ENCODE measurements at places on chromosomes 16 and 17.
A peak's percentile ranks its signal among the peaks of the same experiment; 100 is the strongest.

GRCh38 chr17:54261465-54261864 lies 438.7 kb downstream of the KIF2B start:
- no peaks in the 10 kb centered on the region for H3K36me3 ChIP-seq
- no peak overlapping the region for H3K27ac ChIP-seq
- no peaks in the 10 kb centered on the region for H3K4me1 ChIP-seq
- no peaks in the 10 kb centered on the region for H3K27me3 ChIP-seq

- peaks cover 4% of the 10 kb centered on the region for H3K27me3 ChIP-seq
- peaks cover 19% of the 10 kb centered on the region for H3K4me1 ChIP-seq
Measured at GRCh38 chr17:77281904-77282367, 141.2 kb downstream of the SEC14L1 start.

DNA sequence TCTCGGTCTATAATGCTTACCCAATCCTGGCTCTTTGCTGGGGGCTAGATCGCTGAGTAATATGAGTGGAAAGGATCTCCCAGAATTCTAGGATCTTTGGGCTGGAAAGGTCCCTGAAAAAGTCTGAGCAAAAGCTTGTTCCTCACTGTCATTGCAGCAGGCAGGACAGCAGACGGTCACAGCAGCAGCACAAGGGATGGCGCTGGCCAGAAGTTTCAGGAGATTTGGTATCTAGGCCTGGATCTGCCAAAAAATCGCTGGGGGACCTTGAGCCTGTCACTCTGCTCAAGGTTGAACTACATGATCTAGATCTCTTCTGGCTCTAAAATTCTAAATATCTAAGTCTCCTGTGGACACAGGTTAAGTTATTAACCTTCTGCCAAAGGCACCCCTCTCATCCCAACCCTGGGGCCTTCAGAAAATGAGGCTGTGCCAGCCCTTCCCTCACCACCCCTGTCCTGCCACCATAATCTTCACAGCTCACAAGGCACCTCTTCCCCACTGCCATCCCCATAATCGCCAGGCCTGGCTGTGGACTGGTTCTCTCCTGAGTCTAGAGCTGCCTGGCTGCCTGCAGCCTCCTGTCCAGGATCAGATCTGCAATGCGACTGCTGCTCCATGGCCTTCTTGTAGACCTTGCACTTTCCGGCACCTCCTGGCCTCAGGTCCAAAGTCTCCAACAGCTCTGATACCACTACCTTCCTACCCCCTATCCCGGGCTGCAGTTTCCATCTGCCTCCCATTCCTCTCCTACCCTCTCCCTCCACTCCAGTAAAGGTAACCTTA lies 10.2 kb downstream of the MYO18A start:
- no peaks in the 10 kb centered on the region for H3K4me1 ChIP-seq
- no peak overlapping the region for H3K4me3 ChIP-seq
- H3K36me3 ChIP-seq = no peaks in the 10 kb centered on the region

DNA sequence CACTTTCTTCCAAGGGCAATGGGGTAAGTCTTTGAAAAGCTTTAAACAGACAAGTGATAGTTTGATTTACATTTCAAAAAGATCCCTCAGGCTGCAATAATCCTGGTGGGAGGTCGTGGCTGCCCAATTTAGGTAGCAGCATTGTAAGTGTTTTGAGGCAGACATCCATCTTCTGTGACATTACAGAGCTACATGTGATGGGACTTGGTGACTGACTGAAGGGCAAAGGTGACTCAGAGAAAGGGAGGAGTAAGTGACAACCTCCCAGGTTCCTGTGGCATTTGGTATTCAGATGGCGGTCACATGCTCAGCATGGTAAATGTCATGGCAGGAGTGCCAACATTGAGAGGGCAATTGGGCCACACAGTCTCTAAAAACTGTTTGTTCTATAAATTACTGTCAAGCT lies 26.5 kb downstream of the STAT3 start:
- H3K4me3 ChIP-seq = no peak overlapping the region
- DNase-seq = no peak
- H3K27ac ChIP-seq = peak overlapping the region; percentile 15
- H3K27me3 ChIP-seq = no peaks in the 10 kb centered on the region
- no peaks in the 10 kb centered on the region for H3K36me3 ChIP-seq

DNA sequence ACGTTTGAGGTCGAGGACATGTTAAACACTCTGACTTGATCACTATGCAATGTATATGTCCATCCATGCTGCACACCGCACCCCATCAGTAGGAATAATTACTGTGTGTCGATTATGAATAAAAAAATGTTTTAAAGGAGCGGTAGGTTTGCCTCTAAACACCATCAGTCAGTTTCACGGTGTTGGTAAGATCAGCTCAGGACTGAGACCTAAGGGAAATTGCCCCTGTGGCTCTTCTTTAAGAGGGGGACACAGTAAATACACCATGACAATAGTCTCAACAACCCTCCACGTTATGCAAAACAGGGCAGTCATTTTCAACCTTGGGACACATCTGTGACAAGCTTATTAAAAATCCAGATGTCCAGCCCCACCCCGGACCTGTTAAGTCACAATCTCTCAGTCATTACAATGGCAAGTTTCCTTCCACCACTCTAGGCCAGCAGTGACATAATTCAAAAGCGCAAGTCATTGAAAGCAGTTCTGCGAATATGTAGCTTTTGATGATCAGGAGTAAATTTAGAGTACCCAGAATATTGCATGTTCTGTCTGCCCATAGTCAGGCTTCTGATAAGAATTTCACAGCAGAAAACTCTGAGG lies 1.2 kb downstream of the ATMIN start:
- peak overlapping the region; percentile 68 for H3K4me3 ChIP-seq
- DNase-seq = no peak
- peaks cover 29% of the 10 kb centered on the region for H3K4me1 ChIP-seq

- no peak for DNase-seq
- H3K4me1 ChIP-seq = peaks cover 25% of the 10 kb centered on the region
Measured at GRCh38 chr17:40284085-40284713, 3.5 kb upstream of the CDC6 start.

DNA sequence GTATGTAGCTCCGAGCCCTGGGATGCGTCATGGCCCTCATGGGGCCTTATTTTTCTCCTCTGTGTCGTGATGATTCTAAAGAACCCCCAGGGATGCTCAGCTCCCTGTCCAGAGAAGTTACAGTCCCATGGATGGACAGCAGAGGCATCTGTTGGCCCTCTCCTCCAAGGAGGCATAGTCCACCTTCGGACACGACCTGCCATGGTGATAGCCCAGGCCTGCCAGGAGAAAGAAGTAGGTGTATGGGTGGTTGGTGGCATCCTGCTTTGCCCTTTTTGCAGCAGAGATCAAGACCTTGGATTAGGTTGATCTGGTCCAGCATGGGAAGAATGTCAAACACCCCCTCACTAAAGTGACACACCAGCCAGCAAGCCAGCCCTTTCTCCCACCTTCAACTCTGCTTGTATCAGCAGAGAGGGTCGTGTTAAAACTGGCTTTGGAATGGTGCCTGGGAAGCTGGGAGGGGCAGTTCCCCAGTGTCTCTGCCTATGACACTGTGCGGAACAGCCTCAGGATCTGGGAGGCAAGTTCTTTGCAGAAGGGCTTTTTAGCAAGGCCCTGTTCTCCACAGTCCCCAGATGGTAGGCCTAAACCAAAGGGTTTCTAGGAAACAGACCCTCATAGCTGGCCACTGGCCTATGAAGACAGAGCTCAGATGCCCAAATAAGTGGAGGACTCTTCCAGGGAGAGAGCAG lies 259.9 kb upstream of the RPL38 start:
- no peak for DNase-seq
- H3K4me3 ChIP-seq = no peak overlapping the region
- no peak overlapping the region for H3K27ac ChIP-seq
- H3K4me1 ChIP-seq = no peaks in the 10 kb centered on the region
- H3K36me3 ChIP-seq = no peaks in the 10 kb centered on the region

DNA sequence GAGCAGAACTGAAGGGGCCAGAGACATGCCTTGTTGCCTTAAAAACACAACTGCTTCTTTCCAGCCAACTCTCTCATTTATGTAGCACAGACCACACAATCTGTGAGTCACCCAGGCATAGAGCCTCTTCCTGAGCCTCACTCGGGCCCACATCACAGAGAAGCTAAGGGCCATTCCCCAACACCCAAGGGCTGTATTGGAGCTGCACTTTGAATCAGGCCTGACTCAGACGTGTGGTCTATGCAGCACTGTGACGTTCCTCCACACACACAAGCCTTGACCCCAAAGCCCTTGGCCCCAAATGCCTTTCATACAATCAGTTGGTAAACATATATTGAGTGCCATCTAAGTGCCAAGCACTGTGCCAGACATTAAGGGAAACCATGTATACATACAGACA lies 308.9 kb upstream of the DYNLRB2 start:
- H3K27me3 ChIP-seq = no peaks in the 10 kb centered on the region
- no peak overlapping the region for H3K4me3 ChIP-seq
- no peak for DNase-seq
- H3K27ac ChIP-seq = no peak overlapping the region

DNA sequence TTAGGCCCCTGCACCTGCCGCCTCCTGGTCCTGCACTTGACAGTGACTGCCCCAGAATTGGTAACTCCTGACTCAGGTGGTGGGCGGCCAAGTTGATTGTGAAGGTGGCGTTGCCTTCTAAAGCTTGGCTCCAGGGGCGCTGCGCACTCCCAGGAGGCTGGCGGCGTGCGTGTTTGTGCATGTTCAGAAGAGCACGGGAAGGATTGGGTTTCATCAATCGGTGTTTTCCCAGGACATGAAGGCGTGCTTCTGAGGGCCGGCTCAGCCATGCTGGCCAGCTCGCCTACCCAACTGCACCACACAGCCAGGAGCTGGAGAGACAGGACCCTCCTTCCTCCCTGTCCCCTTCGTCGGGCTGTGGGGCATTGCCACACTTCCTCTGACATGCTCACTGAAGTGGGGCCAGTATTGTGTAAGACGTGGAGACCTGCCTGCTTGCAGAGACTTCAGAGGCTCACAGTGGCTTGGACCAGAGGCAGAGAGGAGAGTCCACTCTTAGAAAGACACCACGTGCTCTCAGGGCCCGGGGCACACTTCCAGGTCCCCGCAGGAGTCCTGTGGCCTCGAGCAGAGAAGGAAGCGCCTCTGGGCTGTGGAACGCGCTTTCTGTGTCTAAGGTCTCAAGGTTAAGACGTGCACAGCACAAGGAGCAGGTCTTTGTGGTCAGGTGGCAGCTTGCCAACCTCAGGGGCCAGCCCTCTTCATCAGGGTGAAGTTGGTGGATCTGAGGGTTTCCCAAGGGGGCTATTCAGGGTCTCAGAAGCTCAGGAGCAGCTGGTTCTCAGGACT lies 2.8 kb downstream of the RAB40C start:
- peak; percentile 4 for DNase-seq
- H3K4me3 ChIP-seq = no peak overlapping the region
- no peak overlapping the region for H3K27ac ChIP-seq
- peaks cover 23% of the 10 kb centered on the region for H3K4me1 ChIP-seq
- peaks cover 4% of the 10 kb centered on the region for H3K36me3 ChIP-seq

DNA sequence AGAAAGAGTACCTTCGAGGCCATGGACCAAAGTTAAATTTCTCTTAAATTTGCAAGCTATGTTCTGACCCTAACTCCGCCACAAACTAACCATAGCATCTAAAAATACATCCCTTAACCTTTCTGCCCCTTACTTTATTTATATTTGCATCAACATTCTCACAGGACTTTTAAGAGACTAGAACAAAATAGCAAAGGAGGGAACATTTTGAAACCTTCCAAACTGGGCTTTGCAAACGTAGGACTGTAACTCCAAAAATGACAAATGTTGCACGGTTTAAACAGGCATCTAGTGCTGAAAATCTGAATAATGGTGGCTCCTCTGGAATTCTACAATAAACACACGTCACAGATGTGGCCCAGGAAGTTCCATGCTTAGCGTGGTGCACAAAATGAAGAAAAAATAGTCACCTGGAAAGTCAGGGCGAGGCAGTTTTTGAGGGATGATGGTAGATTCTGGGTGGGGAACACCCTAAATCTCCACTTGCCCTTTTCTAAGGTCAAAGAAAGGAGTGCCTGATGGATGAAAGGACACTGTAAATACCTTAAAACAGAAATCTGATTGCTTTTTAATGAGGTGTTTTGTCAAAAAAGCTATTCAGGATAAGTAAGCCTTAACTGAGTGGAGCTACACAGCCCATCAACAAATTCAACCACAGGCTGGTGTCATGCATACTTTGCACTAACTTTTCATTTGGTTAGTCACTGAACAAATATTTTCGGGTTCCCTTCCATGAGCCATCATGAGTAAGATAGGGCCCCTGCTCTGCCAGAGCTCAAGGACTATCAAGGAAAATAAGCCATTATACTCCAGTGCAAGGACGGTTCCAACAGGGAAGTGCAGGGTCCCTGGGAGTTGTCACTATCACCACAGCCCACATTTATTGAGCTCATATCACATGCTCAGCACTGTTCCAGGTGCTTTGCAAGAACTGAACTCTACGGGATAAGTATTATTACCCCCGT lies 21.2 kb downstream of the ARHGAP17 start:
- no peak overlapping the region for H3K4me3 ChIP-seq
- no peaks in the 10 kb centered on the region for H3K36me3 ChIP-seq
- no peaks in the 10 kb centered on the region for H3K27me3 ChIP-seq
- no peak overlapping the region for H3K27ac ChIP-seq

- no peak overlapping the region for H3K27ac ChIP-seq
- peaks cover 34% of the 10 kb centered on the region for H3K36me3 ChIP-seq
- no peak overlapping the region for H3K4me3 ChIP-seq
- DNase-seq = no peak
- no peaks in the 10 kb centered on the region for H3K27me3 ChIP-seq
Measured at GRCh38 chr16:85789773-85790172, 9.6 kb downstream of the EMC8 start.

DNA sequence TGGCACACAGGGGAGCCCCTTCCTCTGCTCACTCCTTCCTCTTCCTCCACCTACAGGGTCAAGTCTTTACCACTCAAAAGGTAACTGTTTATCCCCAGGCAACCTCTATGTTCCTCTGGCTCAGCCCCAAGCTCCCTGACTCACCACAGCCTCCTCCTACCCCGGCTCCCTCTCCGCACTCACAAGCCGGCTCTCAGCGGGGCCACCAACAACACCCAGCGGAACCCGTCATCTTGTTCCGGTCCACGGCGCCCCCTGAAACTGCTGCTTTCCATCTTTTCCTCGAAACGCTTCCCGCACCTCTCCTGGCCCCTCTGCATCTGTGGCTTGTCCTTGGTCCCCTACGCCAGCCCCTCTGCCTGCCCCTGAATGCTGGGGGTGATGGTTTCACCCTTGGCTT lies 58.4 kb downstream of the NXN start:
- H3K27ac ChIP-seq = no peak overlapping the region
- no peaks in the 10 kb centered on the region for H3K4me1 ChIP-seq
- no peak for DNase-seq
- H3K36me3 ChIP-seq = no peaks in the 10 kb centered on the region

Measured in CD4-positive, alpha-beta memory T cell (primary cell).